ENCODE measurements at places on chromosomes 5 and 9.

GRCh38 chr5:77882670-77883257 is 106.6 kb upstream of the TBCA start:
- DNase-seq: no peak

GRCh38 chr5:108911055-108911454 is 163.4 kb downstream of the FER start:
- no peak for DNase-seq

DNA sequence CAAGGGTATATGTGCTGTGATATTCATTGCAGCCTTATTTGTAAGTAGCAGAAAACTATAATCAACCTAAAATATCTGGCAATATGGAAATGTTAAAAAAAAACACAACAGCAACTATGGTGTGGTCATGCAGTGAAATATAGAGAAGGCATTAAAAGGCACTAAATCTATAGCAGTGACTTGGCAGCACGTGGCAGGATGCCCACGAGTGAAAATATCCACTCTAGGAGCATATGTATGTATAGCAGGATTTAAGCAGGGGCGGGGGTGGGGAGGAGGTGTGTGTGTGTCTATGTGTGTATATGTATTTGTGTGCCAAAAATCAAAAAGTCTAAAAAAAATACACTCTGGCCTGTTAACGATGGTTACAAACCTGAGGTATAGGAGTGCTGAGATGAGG is 115.6 kb downstream of the RPS23 start:
- no peak for DNase-seq

- no peak for DNase-seq
Observed at GRCh38 chr9:36893911-36894310, 140.2 kb downstream of the PAX5 start.

- DNase-seq: no peak
Observed at GRCh38 chr5:27947088-27947487, 908.7 kb upstream of the CDH9 start.

Measured in NCI-H1105 (cell line).